Stimulated activated CD4-positive, alpha-beta T cell treated with anti-CD3 and anti-CD28 coated beads, Interleukin-1b, Interleukin-23, amount 100 ng/mL, for 48 hours (primary cell): ENCODE measurements at places on chromosomes 12 and 14.

DNA sequence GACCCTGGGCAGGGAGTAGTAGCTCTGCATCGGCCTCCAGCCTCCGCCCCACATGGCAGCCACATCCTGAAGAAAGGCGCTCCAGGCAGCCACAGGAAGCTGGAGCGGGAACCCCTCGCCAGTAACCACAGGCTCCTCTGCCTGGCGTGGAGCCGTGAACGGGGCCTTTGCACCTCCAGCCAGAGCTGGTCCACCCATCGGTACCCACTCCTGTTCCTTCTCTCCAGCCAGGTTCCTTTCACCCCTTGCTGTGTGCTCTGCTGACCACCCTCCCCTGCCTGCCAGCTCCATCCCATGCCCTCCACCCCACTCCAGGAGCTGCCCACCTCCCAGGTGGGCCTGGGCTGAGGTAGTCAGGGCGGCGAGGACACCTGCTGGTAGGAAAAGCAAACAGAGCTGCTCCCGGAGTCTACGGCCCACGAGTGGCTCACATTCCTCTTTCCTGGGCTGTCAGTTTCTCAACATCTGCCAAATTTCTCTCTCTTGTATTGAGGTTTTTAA, 2.7 kb downstream of the TGFB3 start:
- no peak for DNase-seq

DNA sequence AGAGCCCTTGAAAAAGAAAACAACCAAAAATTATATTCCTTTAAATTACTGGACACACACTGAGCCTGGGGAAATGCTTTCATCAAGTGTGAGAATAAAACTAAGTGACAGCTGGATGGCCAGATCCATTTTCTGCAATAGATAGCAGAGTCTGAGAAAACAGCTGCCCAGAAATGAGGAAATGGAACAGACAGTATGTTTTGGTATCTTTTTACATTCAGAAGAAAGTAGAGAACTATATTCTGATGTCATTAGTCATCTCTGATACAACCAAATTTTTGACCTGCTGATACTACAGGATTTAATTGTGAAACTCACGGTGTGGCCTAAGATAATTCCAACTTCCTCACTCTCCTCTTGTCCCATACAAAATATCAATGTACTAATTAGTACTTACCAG, 78.2 kb downstream of the HMGA2 start:
- no peak for DNase-seq

- no peak for DNase-seq
Measured at GRCh38 chr14:61584331-61584741, 111.0 kb upstream of the HIF1A start.

- no peak for DNase-seq
Measured at GRCh38 chr14:79544698-79545070, 666.6 kb downstream of the DIO2 start.

DNA sequence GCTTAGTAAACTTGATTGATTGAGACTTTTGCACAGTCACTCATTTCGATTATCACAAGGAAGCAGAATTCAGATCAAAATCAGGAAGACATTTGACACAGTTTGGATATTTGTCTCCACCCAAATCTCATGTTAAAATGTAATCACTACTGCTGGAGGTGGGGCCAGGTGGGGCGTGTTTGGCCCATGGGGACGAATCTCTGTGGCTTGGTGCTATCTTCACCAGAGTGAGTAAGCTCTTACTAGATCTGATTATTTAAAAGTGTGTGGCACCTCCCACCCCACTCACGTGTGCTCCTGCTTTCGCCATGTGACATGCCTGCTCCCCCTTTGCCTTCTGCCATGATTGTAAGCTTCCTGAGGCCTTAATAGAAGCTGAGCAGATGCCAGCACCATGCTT, 291.4 kb downstream of the PCNX1 start:
- no peak for DNase-seq

GRCh38 chr12:127150028-127150427, 1116.9 kb upstream of the TMEM132C start:
- DNase-seq, result no peak

- no peak for DNase-seq
Measured at GRCh38 chr12:116370886-116371580, 93.5 kb upstream of the MED13L start.

GRCh38 chr14:33279865-33280264, 341.2 kb downstream of the NPAS3 start:
- DNase-seq, result no peak

- no peak for DNase-seq
Measured at GRCh38 chr14:65470404-65470880, 57.9 kb downstream of the FUT8 start.

- DNase-seq, result no peak
Measured at GRCh38 chr14:68807148-68807600, 14.3 kb upstream of the ZFP36L1 start.

GRCh38 chr12:27924350-27925135, 48.0 kb downstream of the PTHLH start:
- no peak for DNase-seq

DNA sequence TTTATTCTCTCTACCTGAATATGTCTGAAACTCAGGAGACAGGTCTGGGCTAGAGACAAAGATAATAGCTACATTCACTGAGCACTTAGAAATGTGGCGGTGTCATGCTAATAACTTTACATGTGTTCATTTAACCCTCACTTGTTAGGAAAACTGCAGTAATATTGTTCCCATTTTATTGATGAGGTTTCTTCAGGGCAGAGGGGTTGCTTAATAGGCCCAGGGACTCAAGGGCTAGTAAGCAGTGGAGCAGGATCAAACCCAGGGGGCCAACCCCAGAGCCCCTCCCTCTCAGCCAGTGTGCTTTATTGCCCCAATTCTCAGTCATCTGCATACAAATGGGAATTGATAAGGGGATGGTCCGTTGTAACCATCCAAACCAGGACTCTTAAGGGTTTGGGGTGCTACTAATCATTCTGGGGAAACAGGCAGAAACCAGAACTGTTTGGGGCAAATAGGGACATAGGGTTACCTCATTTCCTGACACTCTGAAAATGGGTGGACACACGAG, 142.8 kb upstream of the AMIGO2 start:
- no peak for DNase-seq

DNA sequence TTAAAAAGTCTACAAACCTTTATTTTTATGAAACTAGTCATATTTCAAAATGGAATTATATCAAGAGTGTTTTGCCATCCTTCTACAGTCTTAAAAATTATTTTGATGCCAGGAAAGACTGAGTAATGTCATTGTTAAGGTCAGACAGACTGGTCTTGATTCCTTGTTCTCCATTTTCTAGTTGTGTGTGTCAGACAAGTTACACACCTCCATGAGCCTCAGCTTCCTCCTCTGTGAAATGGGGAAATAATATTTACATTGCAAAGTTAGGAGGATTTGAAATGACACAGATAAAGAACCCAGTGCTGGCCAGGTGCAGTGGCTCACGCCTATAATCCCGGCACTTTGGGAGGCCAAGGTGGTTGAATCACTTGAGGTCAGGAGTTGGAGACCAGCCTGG, 47.4 kb upstream of the ELK3 start:
- DNase-seq, result no peak
